ENCODE measurements at places on chromosomes 11 and 22.
A peak's percentile ranks its signal among the peaks of the same experiment; 100 is the strongest.

DNA sequence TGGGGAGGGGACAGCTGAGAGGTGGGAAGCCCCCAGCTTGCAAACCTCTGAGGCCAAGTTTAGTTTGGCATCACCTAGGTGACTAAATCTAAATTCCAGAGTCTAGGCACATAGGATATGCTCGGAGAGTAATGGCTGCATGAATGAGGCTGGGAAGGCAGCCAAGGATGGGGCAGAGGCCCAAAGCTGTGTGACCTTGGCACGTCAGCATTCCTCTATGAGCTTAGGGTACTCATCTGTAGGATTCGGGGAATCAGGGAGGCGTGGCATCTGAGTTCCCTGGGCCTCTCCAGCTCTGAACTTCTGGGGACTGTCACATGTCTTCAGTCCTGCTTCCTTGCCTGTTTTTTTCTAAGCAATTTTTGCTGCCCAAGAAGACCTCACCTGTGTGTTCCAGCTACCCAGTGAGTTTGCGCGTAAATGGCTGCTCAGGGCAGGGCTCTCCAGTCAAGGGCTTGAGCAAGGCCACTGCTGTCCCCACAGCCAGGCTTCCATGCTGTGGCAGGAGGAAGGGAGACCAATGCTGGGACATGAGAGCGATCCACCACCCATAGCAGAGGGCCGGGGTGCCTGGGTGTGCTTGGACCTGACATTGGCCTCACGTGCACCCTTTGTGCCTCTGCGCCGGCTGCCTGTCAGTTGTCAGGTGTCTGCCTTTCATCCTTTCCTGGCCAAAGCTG lies 13.9 kb downstream of the DAGLA start:
- DNase-seq = no peak

- no peak for DNase-seq
Measured at GRCh38 chr11:61698173-61698948, 18.2 kb downstream of the DAGLA start.

DNA sequence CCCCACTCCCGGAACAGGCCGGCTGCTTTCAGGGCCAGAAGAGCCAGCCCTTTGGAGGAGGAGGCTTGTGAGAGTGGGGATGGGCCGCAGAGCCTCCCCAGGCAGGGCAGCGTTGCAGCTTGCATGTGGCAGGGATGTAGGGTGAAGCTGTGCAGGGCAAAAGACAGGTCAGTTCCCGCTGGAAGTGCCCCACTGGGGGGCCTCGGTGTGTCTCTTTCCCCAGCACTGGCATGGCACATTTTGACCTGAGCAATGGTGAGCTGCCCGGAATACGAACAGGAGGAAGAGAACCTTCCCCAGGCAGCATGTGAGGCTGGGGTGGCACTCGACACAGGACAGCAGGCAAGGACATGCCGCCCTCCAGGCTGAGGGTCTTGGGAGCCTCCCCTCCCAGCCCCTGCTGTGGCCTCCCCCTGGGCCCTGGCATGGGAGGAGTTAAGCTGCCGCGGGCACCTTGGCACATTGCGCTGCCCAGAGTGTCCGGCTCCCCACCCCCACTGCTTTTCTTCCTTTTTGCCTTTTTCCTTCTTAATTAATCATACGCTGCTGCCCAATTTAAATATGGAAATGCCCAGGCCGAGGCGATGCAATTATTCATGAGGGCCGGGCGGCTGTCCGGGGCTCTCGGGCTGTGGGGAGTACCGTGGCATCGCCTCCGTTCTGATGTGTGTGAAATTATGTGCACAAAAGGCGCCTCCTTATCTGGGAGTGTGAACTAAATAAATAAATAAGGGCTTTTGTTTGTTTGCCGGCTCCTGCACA lies 76.0 kb upstream of the WNT7B start:
- no peak for DNase-seq

DNA sequence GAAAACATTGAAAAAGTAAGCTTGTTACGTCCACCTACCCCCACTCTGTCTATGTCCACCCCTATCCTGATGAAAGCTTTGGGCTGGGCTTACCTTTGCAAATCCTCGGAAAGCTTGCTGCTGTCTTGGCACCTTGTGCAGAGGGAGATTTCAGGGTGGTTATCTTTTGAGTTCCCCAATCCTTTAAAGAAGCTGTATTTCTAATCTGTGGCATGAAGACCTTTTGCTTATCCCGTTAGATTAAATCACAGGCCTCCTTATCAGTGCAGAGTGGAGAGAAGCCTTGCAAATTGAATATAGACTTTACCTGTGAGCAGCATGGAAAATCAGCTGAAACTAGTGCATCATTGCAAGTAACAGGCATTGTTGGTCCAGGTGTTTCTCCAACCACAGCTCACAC lies 580.6 kb upstream of the ANO5 start:
- peak; percentile 78 for DNase-seq

DNA sequence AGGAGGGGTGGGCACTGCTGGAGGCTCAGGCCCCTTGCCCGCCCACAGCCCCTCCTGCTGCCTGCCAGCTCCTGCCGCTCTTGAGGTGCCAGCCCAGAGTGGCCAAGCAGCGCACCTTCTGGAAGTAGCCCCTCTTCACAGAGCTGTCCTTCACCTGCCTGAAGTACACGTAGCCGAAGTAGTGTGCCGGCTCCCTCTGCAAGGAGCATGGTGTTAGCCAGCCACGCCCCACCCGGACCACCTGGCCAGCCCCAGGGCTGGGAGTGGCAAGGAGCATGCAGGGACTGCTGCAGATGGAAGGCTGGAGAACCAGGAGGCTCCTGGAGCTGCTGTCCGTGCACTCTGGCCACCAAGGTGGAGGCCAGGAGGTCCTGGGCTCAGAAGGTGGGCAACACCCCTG lies 9.6 kb downstream of the DENND6B start:
- DNase-seq = no peak

- DNase-seq = peak; percentile 41
Measured at GRCh38 chr11:124899383-124900145, 1.9 kb upstream of the ROBO4 start.

- peak; percentile 53 for DNase-seq
Measured at GRCh38 chr11:100932474-100933100, 197.0 kb downstream of the PGR start.

Measured in mesendoderm (in vitro differentiated cells).